ENCODE measurements at places on chromosomes 1 and 21.

GRCh38 chr1:171904778-171905450 is 63.6 kb downstream of the DNM3 start:
- DNase-seq, result no peak

DNA sequence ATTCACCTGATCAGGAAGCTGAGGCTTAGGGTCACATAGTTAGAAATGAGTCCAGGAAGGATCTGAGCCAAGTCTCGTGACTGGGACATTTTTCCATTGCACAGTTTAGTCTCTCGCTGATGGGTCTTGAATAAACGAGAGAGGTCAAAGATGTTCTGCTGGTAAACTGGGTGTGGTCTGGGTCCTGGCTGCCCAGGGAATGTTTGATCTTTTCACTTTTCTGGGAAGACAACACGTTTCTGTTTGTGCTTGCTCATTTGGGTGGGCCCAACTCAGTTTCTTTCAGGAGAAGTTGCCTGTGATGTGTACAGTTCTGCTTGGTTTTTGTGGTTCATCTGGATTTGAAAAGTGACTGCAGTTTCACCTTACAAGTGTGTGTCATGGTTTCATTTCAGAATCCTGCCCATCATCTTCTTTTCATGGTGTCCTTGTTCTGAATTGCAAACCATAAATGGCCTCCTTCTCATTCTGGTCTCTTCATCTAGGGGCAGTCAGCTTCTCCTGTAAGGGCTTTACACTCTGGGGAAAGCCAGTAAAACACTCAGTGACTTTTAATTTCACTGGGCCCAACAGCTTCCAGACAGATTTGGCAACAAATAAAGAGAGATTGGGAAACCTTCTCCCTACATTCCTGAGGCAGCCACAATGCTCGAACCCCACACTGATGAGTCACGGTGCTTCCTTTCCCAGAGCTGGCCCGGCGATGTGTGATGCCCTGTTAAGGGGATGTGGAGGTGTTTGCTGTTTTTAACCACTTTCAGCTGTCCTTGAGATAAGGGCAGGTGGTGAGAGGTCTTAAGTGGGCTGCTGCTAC is 7.2 kb upstream of the TACSTD2 start:
- DNase-seq, result no peak

DNA sequence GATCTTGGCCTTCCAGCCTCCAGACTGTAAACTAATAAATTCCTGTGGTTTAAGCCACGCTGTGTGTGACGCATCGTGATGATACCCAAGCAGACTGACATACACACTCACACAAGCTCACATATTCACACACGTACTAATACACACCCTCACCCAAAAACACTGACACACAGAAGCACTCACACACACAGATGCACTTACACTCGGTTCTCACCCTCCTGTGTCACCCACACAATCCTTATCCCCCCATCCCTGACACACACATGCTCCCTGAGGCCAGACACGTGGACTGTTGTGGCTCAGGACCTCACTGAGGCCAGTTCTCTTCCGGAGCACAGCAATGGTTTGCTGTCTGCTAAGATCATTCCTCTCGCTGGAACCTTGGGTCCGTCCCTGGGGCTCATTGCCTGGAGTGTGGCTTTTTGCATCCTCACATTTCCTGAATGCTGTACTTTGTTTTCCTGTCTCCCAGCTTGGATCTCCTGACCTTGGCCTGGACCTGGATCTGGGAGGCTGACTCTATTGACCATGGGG is 76.9 kb upstream of the LYST start:
- no peak for DNase-seq

DNA sequence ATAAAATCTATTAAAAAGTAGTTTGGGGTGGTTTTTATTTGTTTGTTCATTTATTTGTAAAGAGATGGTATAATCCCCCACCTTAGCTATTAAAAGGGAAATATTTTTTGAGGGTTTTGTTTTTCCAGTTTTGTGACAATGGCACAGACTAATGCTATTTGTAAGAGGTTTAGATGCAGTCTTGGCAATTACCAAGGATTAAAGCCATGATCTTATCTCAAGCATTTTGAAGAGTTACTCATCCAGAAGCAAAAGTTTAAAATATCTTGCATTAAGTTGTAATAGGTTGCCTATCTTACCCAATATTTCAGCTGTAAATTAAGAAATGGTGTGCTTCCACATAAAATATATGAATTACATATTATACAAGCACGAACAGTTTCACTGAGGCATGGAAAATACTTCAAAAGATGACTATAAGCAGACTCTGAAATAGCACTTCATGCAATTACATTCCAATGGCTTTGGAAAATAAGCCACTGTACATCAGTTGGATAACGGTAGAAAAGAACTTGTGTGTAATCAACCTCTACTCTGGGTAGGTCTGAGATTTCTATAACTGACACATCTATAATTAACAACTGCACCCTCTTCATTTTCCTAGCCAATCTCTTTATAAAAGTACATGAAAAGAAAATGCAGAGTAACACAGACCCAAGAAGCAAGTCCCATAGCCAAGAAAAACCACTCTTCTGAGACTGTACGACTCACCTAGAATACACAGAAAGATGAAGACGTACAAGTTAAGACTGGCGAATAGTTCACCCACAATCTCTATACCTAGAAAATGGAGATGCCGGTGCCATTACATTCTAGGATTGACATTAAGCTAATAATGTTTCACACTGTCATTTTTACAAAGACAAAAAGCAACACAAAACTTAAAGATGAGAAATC is 95.2 kb downstream of the PTPN14 start:
- DNase-seq, result no peak
